Colonic mucosa (tissue), 4 donors: ENCODE measurements at places on chromosomes 2 and 18. TPM values are rescaled to one million over a fixed set of nuclear protein-coding genes. Genes with fewer than 3 reads are reported as not detected.

GRCh38 chr18:34921226-34921625 lies 120.0 kb upstream of the MAPRE2 start:
- no peak overlapping the region for H3K27ac ChIP-seq
- H3K36me3 ChIP-seq: no peaks in the 10 kb centered on the region
- H3K4me1 ChIP-seq: no peaks in the 10 kb centered on the region
- no peaks in the 10 kb centered on the region for H3K27me3 ChIP-seq
- H3K4me3 ChIP-seq: no peak overlapping the region
- DNase-seq: no peak

- no peaks in the 10 kb centered on the region for H3K27me3 ChIP-seq
- H3K36me3 ChIP-seq: no peaks in the 10 kb centered on the region
- H3K27ac ChIP-seq: no peak overlapping the region
- H3K4me1 ChIP-seq: no peaks in the 10 kb centered on the region
- H3K4me3 ChIP-seq: no peak overlapping the region
- DNase-seq: no peak
Measured at GRCh38 chr2:3465844-3466481, 53.4 kb downstream of the ADI1 start.

- H3K4me3 ChIP-seq: peak overlapping the region; percentile 74
- H3K4me1 ChIP-seq: no peaks in the 10 kb centered on the region
- H3K27ac ChIP-seq: no peak overlapping the region
- H3K27me3 ChIP-seq: no peaks in the 10 kb centered on the region
Measured at GRCh38 chr2:6917761-6918421, 679 bp downstream of the RNF144A start.

CD28 gene
- 1.5 TPM for total RNA-seq

RUFY4 gene
- not detected for total RNA-seq

R3HDM1 gene
- total RNA-seq: 34.2 TPM

HDHD2 gene
- 33.4 TPM for total RNA-seq
